ENCODE measurements at places on chromosomes 2 and 18.

DNA sequence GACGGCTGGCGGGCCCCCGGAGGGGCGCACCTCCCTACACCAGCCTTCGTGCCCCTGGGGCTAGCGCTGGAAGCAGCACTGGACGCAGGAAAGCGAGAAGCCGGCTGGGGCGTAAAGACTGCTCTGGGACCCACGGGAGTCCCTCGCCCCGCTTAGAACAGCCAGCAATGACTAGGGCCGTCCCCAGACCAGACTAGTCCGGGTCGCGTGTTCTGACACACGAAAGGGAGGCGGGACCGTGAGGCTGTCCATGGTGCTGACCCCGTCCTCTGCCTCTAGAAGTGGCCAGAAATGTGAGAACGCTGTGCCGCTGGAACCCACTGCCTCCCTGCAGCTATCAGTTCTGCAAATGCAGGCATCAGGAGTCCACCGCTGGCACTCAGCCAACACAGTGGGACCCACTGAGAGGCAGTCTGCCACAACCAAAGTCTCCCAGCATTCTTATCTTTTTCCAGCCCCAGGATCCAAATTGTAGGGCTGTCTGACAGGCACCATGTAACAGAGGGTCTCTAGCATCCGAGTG lies at the start of gene UCN:
TSS of gene UCN (minus strand) at position 87 of the 523 bp plus-strand sequence. CDS start 550 bp downstream, outside the sequence.
- no peak for DNase-seq

DNA sequence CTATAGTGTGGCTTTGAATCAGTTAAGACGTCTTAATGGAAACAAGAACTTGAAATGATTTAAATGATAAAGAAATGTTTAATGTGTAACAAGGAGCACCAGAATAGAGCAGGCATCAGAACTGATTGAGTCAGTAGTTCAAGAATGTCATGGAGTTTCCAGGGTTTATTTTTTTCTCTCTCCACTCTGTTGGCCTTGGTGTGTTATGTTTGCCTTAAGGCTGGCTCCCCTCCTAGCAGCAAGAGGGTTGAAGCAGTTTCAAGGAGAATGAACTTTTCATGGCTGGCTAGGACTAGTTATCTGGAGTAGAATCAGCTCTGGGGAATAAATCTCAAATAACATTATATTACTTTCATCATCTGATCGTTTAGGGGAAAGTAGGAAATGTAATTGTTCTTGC lies 13.4 kb upstream of the GLS start:
- DNase-seq: no peak

DNA sequence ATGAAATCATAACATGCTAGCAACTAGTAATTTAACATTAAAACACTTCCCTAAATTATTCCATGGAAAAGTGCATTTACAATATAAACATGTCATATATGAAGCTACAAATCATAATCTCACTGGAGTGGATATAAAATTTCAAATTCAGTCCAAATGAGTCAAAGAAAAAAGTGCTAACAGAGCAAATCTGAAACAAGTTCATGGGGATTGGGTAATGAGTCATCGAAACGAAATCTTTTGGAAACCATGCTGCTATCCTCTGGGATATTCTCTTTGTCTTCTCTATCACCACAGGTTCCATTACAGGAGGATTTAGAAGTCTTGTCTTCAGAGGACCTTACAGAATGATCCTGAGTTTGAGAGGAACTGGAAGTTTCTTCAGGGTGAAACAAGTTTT lies 34.1 kb downstream of the STK17B start:
- DNase-seq: no peak

DNA sequence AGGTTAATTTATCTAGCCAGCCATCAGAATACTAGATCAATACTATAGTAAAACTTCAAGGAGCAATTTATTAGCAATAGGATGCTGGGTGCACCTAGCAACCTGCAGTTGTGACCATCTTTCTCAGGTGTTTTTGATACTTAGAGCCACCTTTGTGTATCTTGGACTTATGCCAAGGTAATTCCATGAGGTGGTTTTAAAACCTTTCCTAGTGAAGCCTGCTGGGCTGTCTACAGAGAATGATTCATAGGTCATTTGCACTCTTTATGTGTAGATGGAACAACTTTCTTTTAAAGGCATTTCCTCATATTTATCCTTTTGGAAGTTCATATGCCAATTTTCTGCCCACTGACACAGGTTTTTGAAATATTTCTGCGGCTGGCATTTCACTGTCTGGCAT lies 1030.1 kb upstream of the POU3F3 start:
- DNase-seq: no peak

DNA sequence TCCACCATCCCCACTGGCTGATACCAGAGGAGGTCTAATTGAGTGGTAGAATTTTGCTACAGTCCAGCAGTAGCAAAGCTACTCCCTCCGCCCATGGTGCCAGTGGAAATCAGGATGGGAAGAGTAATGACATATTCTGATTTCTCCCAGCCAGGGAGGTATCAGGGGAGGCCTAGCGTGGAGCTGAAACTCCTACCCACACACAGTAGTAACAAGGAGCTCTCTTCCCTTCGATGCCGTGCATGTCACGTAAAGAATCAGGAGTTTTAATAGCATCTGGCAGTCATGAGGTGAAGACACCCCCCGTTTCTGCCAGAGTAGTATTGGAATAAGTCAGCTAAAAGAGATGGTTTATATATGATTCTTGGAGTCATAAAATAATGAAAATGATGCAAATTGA lies 786.8 kb upstream of the DDX18 start:
- no peak for DNase-seq

- DNase-seq: no peak
Observed at GRCh38 chr2:14194233-14194632, 438.3 kb upstream of the LRATD1 start.

- DNase-seq: peak; percentile 53
Observed at GRCh38 chr2:37568565-37568964, 102.9 kb downstream of the CDC42EP3 start.

- no peak for DNase-seq
Observed at GRCh38 chr2:5521461-5521860, 170.7 kb upstream of the SOX11 start.

DNA sequence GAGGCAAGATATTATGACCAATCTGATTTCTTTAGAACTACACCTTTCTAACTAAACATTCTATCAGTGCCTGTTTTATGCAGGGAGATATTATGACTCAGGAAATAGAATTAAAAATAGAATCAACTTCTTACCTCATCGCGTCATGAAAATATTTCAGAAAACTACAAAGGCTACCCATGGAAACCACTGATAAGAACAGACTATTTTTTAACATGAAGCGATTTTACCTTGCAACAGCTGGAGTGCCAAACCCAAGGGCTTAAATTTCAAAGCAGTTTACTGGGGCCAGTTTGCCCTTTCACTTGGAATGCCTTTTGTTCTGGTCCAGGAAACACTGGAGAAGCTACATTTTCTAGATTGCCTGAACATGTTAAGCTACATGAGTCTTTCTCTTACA lies 304.8 kb upstream of the CCDC68 start:
- DNase-seq: no peak

DNA sequence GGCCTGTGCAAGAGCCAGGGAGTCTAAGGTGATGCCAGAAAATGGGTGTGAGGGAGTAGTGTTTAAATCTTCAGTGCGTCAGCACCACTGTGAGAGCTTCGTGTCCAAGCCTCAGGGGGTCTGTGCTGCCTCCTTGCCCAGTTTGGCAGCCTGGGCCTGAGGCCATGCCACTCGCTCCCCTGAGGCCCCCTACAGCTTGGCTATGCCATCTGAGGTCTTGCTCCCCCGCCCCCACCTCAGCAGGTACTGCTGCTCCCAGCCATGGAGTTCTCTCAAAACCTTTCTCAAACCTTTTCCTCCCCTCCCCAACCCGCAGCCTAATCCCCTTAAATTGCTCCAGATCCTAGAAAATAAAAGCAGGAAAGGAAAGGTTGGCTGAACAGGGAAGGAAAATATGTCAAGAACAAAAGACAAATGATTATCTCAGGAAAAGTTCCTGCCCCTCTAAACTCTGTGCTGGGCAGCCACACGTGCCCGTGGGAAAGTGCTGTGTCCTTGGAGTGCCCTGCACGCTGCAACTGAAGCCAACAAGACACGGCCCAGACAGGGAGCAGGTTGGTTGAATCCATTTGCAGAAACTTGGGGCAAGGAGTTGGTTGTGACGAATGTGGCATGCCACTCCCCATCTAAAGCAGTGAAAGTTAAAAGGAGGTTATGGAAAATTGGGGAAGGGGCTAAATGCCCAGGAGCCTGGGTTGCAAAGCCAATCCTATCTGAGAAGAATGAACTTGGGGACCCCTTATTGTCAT lies 61.2 kb downstream of the ATOH8 start:
- DNase-seq: peak; percentile 37

GRCh38 chr18:47510831-47511230 lies 259.4 kb upstream of the SKOR2 start:
- no peak for DNase-seq

- DNase-seq: no peak
Observed at GRCh38 chr18:57475408-57475807, 40.2 kb downstream of the ONECUT2 start.

- DNase-seq: peak; percentile 27
Observed at GRCh38 chr2:239828192-239828972, 196.8 kb downstream of the NDUFA10 start.

- DNase-seq: no peak
Observed at GRCh38 chr2:126915903-126916302, 17.2 kb downstream of the TEX51 start.

GRCh38 chr2:179830043-179830787 lies 31.2 kb downstream of the ZNF385B start:
- DNase-seq: no peak

DNA sequence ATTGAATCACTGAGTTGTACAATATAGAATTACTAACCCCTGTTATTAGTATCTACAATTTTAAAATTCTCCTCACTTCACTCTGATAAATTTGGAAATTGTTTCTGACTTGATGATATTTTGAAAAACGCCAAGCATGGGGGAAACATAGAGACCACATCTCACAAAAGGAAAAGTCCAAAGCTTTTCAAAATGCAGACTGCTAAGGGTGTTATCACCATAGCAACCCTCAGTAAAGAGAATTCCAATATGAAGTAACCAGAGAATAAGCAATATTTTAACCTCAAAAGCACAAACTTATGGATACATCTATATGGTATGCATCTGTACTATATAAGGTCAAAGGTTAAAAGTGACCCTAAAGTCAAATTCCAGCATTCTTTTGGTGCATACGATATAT lies 22.7 kb downstream of the LRP2 start:
- no peak for DNase-seq

DNA sequence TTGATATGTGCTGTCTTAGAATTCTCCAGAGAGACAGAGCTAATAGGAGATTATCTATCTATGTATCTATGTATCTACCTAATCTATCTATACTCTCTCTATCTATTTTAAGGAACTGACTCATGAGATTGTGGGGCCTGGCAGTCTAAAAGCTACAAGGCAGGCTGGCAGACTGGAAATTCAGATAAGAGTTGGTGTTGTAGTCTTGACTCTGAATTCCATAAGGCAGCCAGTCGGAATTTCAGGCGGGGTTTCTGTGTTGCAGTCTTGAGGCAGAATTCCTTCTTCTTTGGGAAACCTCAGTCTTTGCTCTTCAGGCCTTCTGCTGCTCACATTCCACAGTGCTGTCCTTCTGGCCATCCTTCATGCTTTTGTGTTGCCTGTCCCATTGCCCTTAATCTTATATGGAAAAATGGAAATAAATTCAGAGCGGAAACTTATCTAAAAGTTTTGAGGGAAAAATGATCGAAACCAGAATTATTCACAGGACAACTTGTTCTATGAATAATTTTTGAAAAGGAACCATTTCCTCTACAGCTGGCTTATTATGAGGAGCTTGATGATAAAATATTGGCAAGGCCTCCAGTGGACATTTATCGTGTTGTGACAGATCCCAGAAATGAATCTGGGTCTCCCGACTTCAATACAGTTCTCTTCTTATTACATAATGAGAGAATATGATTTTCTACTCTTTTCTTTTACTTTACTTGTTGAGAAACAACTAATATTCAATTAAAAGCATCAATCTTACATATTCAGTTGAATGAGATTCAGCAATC lies 10.8 kb downstream of the IL1RL1 start:
- no peak for DNase-seq

GRCh38 chr2:65347913-65348312 lies 84.5 kb downstream of the SPRED2 start:
- DNase-seq: no peak

- DNase-seq: peak; percentile 71
Observed at GRCh38 chr2:218405746-218406208, 6.1 kb downstream of the CTDSP1 start.

- no peak for DNase-seq
Observed at GRCh38 chr2:204625135-204625534, 79.9 kb downstream of the PARD3B start.

DNA sequence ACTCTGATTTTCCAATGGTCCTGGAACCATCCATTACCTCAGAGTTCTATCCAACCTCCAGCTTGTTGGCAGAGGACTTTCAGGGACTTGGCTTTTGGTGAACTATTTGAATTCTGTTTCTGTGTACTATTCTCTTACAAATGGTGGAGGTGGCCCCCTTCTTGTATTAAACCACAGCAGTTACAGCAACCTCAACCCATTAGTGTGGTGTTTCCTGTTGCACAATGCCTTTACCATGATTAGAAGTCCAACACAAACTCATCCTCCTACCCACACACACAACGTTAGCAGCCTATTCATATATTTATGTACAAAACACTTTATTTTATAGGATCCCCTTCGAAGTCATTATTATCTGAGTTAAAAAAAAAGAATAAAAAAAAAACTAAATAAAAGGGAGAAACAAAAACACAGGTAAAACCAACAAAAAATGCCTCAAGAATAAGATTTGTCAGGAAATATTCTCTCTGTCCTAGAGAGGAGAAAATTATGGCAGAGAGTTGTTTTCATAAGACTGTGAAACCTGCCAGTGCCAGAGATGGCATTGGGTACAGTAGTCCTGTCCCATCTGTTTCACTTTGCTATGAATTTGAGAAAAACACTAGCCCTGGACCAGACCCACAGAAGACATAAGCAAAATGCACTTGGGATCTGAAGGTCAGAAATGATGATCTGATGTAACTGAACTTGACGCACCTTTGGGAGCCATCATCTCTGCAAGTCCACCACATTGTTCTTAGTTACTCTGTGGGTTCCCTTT lies 1896.0 kb upstream of the PIK3C3 start:
- DNase-seq: no peak

DNA sequence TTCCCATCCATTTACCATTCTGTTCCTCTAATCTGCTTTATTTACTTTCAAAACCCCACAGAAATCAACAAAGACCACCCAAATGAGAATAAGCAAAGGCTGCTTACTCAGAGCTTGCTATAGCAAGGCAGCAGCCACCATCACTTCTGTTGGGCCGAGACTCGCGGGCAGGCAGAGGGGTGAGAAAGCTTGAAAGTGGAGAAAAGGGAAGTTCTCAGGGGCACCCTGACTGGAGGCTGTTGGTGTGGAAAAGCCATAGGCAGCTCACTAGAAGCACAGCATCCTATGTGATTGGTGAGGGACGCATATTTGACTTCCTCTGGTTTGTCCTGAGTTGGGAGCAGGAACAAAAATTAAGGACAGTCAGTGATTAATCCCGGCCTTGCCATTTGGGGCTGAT lies 269.7 kb upstream of the THSD7B start:
- DNase-seq: no peak

DNA sequence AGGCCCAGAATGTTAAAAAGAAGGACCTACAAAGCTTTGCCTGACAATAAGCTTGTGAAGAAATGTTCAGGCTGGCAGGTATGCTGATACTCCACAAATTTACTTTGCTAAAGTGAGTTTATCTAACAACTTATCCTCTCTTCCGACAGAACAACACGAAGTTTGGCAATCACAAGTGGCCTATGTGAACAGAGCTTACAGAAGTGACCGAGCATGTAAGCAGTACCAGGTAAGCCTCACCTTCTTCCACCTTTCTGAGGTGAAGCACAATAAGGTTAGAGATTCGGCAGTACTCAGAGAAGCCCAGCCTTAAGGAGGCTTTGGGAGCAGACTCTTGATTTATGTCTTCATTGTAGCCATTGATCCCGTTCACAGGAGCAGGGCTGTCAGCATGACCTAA lies 9.0 kb upstream of the LCT start:
- no peak for DNase-seq

Data from activated CD8-positive, alpha-beta memory T cell treated with anti-CD3 and anti-CD28 coated beads, Interleukin-2, amount 10 ng/mL, durations not matched to agents 7 days and 5 days (primary cell).